Naive thymus-derived CD4-positive, alpha-beta T cell (primary cell): ENCODE measurements at places on chromosomes 5 and 9. TPM values are rescaled to one million over a fixed set of nuclear protein-coding genes. Genes with fewer than 3 reads are reported as not detected.
A peak's percentile ranks its signal among the peaks of the same experiment; 100 is the strongest.

PFN3 gene
- total RNA-seq, result not detected

GRCh38 chr5:170393235-170393634 is 4.1 kb upstream of the KCNMB1 start:
- no peak overlapping the region for H3K4me3 ChIP-seq
- no peaks in the 10 kb centered on the region for H3K36me3 ChIP-seq
- peak; percentile 4 for DNase-seq
- peak overlapping the region; percentile 44 for H3K27ac ChIP-seq
- H3K27me3 ChIP-seq, result no peaks in the 10 kb centered on the region
- no peaks in the 10 kb centered on the region for H3K4me1 ChIP-seq

GRCh38 chr5:11427569-11427968 is 476.7 kb downstream of the CTNND2 start:
- H3K36me3 ChIP-seq, result no peaks in the 10 kb centered on the region
- DNase-seq, result no peak
- H3K27ac ChIP-seq, result no peak overlapping the region
- H3K4me3 ChIP-seq, result no peak overlapping the region

GRCh38 chr9:88678431-88678830 is 143.5 kb downstream of the NXNL2 start:
- no peak overlapping the region for H3K4me3 ChIP-seq
- DNase-seq, result no peak
- no peak overlapping the region for H3K27ac ChIP-seq
- no peaks in the 10 kb centered on the region for H3K4me1 ChIP-seq

GRCh38 chr5:136043968-136044610 is 15.3 kb downstream of the TGFBI start:
- H3K36me3 ChIP-seq, result no peaks in the 10 kb centered on the region
- H3K4me3 ChIP-seq, result no peak overlapping the region
- H3K4me1 ChIP-seq, result no peaks in the 10 kb centered on the region
- DNase-seq, result no peak

GRCh38 chr9:18421391-18421790 is 52.6 kb upstream of the ADAMTSL1 start:
- H3K36me3 ChIP-seq, result no peaks in the 10 kb centered on the region
- H3K4me3 ChIP-seq, result no peak overlapping the region
- H3K27ac ChIP-seq, result no peak overlapping the region

DNA sequence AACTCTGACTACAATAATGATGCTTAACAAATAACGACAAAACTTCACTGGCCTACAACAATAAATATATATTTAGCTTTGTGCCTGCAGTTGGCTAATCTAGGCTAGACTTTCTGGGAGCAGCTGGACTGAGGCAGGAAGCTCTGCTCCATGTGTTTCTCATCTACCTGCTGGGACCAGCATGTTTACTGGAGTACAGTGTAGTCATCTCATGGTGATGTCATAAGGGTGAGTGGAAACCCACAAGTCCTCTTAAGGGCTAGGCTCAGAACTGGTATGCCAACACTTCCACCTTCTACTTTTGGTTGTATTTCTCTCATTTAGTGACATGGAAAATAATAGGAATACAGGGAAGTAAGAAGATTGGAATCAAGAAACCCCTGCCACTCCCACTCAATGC is 85.7 kb upstream of the NIPBL start:
- H3K27ac ChIP-seq, result no peak overlapping the region
- no peaks in the 10 kb centered on the region for H3K36me3 ChIP-seq
- H3K4me3 ChIP-seq, result no peak overlapping the region
- H3K4me1 ChIP-seq, result no peaks in the 10 kb centered on the region
- H3K27me3 ChIP-seq, result peaks cover 3% of the 10 kb centered on the region
- DNase-seq, result no peak

DNA sequence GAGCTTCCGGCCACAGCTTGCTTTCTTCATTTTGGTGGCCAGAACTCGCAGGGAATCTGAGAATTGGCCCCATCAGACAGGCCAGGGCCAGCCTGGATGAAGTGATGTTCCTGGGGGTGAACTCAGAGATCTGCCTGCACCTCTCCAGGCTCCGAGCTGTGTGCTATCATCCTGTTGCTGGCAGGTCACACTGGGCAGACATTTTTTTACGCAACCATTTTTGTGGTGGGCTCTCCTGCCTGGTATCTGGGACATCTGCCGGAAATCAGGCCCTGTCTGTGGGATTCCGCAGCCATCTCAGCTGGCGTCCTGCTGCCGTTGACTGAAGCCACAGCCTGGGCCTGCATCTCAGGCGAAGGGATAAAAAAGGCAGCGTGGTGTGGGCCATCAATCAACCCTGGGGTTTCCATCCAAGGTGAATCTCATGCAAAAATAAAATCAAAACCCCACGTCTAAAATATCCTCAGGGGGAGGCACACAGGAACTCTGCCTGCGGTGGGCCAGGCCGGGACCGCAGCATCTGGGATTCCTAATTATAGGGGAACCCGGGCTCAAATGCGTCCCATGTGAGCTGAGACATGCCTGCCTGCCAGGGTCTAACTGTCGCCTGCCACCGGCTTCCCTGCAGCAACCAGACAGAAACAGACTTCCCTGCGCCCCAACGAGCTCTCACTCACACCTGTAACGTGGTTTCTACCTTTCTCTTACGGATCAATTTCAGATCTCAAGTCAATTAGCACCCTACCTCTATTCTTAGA is 174.3 kb downstream of the SYK start:
- H3K27ac ChIP-seq, result no peak overlapping the region
- H3K27me3 ChIP-seq, result no peaks in the 10 kb centered on the region
- no peak for DNase-seq
- H3K4me3 ChIP-seq, result no peak overlapping the region
- no peaks in the 10 kb centered on the region for H3K4me1 ChIP-seq

GRCh38 chr9:129028192-129028966 is at the start of gene SH3GLB2:
Gene SH3GLB2 (minus strand): TSS chr9:129028331. CDS start chr9:129028154, 177 bp downstream.
- peak within 1 kb of the TSS; percentile 76 for H3K4me3 ChIP-seq
- peak within 1 kb of the TSS; percentile 72 for H3K27ac ChIP-seq
- H3K27me3 ChIP-seq, result no peaks in the 10 kb centered on the region
- H3K4me1 ChIP-seq, result peaks cover 13% of the 10 kb centered on the region

- H3K27ac ChIP-seq, result no peak overlapping the region
- H3K4me3 ChIP-seq, result no peak overlapping the region
- H3K36me3 ChIP-seq, result no peaks in the 10 kb centered on the region
- no peak for DNase-seq
- H3K4me1 ChIP-seq, result no peaks in the 10 kb centered on the region
- no peaks in the 10 kb centered on the region for H3K27me3 ChIP-seq
These were observed 25.5 kb downstream of the CDH6 start for GRCh38 chr5:31218978-31219377.

DNA sequence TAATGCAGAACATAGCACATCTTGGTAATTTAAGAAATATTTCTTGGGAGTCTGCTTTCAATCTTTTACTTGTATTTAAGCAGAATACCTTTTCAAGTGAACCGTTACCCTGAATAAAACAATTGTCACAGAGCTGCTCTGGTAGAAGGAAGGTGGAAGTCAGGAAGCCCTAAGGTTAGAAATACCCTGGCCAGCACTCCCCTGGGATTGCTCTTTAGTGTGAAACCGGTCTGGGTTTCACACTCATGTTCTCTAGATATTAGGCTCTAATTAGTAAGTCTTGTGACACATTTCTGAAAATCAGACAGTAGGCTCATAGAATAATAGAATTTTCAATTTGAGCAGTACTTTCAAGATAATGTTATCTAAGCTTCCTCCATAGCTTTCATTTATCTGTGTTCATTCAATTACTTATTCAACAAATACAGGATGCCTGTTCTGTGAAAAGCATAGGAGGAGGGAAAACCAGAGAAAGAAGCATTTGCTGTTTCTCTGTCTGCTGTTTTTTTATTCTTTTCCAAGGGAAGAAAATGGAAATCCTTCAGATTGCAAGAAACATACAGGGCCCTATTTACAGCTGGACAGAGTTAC is 825.5 kb downstream of the TLR4 start:
- no peak overlapping the region for H3K4me3 ChIP-seq
- no peak for DNase-seq
- H3K27ac ChIP-seq, result no peak overlapping the region
- no peaks in the 10 kb centered on the region for H3K36me3 ChIP-seq
- no peaks in the 10 kb centered on the region for H3K27me3 ChIP-seq

- H3K4me3 ChIP-seq, result no peak overlapping the region
- no peaks in the 10 kb centered on the region for H3K36me3 ChIP-seq
- no peaks in the 10 kb centered on the region for H3K4me1 ChIP-seq
- no peak overlapping the region for H3K27ac ChIP-seq
- DNase-seq, result no peak
- no peaks in the 10 kb centered on the region for H3K27me3 ChIP-seq
These were observed 477.8 kb downstream of the CCDC171 start for GRCh38 chr9:16030528-16031185.
